SK-N-DZ (cell line): ENCODE measurements at places on chromosomes 6 and 20.

DNA sequence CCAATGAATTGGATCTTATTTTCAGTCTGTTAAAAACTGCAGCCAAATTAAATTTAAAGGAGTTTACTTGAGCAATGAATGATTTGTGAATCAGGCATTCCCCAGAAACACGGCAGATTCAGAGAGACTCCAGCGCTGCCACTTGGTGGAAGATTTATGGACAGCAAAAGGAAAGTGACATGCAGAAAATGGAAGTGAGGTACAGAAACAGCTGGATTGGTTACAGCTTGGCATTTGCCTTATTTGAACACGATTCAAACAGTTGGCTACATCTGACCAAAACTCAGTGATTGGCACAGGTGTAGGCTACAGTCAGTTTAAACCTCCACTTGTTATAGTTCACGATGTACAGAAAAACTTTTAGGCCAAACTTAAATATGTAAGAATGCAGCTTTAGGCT is 257.6 kb upstream of the IMPG1 start:
- no peak for DNase-seq

GRCh38 chr6:131412960-131413830 is 159.8 kb upstream of the ARG1 start:
- no peak for DNase-seq

DNA sequence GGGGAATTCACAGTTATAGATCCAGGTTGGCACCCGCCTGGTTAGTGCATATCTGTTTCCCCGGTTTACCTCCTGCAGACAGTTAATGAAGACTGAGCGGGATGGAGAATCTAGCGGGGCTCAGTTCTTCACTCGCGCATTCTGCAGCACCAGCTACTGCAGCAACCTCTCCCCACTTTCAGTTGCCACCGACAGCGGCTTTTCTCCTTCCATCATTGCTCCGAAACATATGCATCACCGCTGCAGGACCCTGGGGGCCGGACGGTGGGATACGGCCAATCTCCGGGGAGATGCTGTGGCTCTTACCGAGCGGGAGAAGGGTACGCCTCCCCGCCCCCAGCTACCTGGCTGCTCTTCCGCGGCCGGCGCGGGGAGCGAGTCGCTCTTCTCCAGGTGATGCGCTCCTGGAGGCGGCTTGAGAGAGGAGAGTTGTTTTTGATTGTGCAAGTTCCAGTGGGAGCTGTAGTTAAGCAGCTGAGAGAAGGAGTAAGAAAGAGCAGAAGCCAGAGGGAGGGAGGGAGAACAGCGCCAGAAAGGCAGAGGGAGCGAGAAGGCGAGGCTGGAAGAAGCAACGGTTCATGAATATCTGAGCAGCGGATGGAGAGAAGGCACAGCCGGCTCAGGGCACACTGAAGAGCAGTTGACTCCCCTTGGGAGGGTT is at the start of gene SGK1:
Gene SGK1, minus strand, starts transcription at position 642 of the 661 bp plus-strand sequence. CDS start 652 bp downstream, outside the sequence.
- no peak for DNase-seq

GRCh38 chr20:4886771-4887527 is 114.4 kb downstream of the SLC23A2 start:
- no peak for DNase-seq

- no peak for DNase-seq
Observed at GRCh38 chr6:161162722-161163121, 111.1 kb downstream of the AGPAT4 start.

DNA sequence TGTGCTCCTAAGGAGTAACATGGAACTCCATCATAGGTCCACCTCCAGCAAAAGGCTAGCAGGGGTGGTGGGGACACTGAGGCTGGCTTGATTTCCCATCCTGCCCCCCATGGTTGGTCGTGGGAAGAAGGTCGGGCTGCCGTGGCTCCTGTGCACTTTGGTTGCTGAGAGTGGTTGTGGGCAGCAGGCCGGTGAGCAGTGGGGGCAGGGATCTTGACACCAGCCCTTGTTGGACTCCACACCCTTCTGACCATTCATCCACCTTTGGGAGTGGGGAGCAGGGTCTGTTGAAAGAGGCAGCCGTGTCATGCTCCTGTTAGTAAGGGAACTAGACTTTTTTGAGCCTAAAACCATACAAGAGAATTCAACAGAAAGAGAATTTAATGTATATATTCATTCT is 175.2 kb downstream of the ARID1B start:
- no peak for DNase-seq

- no peak for DNase-seq
Observed at GRCh38 chr6:111270121-111270520, 182.8 kb downstream of the SLC16A10 start.

- DNase-seq, result peak; percentile 51
Observed at GRCh38 chr6:56222499-56222898, 24.9 kb downstream of the COL21A1 start.

DNA sequence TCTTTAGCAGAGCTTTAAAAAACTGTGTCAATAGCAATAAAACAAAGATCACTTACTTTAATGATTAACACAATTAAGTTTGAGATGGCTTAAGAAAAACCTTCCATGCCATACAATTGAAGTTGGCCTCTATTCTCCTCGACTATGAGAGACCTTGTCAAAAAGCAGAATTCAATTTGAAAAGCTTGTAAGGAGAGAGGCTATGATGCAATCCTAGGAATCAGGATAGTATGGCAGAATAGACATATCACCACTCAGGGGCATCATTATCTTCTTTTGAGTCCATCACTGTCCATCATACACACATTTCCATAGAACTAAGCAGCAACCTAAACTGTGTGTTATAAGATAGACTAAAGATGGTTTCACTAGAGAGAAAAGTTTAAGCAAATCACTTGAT is 17.2 kb downstream of the TBC1D7 start:
- DNase-seq, result no peak

GRCh38 chr6:25902071-25902470 is 28.0 kb upstream of the SLC17A3 start:
- no peak for DNase-seq

DNA sequence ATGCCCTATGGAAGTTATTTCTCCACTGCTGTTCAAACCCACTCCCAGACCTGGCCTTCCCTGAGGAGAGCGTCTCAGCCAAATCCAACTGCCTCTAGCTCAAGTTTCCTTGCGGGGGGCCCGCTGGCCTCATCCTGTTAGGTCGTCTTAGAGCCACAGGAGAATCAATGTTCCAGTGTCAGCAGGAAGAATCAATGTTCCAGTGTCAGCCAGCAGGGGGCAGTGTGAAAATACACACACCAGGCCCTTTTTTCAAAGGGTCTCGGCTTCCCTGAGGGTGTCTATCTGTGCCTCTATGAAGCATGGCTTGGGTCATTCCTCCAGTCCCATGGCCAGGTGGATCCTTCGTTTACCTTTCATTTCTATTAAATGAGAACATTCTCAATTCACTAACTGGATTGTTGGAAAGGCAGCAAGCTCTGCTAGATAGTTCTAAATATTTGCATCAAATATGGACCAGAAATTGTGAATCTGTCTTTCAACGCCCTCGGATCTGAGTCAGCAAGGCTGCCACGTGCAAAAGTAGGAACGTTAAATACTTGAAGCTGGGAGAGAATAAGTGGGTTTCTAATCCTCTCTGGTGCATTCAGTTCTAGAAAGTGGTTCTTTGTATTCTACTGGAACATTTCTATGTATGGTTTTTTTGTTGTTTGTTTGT is 19.2 kb downstream of the PRND start:
- DNase-seq, result peak; percentile 23

DNA sequence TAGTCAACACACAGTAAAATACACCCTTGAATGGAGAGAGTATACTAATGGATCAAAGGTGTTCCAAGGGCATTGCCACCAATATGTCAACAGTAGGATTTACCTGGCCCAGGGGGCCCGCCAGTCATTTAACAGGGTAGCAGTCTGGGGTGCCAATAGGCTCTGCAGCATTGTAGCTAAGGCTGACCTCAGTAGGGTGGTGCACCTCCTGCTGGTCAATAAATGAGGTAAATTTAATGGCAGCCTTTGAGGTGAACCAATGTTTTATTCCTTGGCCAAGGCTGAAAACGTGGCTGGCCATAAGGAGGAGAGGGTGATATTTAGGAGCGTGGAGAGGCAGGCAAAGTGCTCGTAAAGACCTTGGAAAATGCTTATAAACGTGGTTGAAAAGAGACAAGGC is 147.2 kb downstream of the RPS12 start:
- no peak for DNase-seq

- no peak for DNase-seq
Observed at GRCh38 chr20:37823296-37823980, 79.5 kb upstream of the VSTM2L start.

DNA sequence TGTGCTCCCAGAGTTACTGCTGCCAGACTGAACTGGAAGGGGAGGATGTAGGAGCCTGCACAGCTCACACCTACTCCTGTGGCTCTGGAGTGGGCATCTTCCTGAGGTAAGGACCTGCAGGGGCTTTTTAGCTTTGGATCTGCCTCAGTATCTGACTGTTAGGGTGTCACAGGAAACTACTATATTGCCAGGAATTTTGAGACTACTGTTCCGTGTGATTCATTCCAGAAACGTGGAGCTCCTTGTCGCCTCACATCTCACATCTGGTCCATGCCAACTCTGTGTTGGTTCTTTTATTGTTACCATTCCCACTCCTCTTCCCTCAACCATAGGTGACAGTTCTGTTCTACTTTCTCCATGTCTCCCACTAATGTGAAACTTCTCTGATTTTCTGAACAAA is 34.1 kb downstream of the PRPH2 start:
- no peak for DNase-seq

- no peak for DNase-seq
Observed at GRCh38 chr6:136161950-136162349, 88.2 kb downstream of the MTFR2 start.

GRCh38 chr6:129860908-129861665 is at the start of gene TMEM244:
TSS of gene TMEM244 (minus strand) at chr6:129861315. CDS start at chr6:129861188, 127 bp downstream.
- peak; percentile 49 for DNase-seq

GRCh38 chr6:35449287-35449881 is 2.8 kb upstream of the FANCE start:
- DNase-seq, result peak; percentile 72

DNA sequence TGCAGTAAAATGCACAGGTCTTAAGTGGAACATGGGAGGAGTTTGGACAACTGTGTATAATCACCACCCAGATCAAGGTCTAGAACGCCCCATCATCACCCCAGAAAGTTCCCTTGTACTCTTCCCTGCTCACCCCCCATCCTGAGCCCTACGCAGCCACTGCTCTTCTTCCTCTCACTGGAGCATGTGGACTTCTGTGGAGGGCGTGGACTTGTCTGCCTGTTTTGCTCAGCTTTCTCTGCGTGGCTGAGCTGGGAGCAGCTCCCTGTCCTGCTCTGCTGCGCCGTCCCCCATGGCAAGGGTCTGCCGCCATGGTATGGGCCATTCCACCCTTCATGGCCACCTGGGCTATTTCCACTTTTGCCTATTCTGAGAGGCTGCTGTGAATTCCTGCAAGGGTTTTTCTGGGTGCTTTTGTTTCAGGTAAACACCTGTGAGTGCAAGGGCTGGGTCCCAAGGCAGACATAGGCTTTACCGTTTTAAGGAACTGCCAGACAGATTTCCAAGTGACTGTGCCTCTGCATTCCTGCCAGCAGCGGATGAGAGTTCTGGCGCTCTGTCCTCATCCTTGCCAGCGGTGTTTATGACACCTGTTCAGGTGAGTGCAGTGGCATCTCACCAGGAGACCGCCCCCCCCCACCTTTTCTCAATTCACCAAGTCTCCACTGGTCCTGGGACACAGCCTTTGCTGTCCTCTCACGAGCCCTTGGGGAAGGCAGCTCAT is 19.7 kb downstream of the PCK1 start:
- no peak for DNase-seq

DNA sequence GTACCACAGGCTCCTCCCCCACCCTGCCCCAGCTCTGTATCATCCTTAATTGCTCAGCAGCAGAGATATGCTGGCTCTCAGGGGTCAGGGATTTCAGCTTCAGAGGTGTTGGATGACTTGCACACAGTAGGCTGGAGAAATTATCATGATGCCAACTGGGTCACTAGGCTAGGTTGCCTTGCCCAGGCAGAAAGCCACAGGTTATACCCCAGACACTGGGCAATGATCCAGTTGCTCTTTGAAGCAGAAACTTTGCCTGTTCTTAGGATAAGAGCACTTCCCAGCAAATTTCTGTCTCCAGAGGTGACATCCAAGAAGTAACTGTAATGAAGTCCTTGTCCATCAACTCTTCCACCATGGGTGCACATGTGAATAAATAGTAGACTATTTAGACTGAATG is 38.3 kb upstream of the SCML4 start:
- no peak for DNase-seq

- DNase-seq, result no peak
Observed at GRCh38 chr6:42105156-42105648, 37.2 kb downstream of the C6orf132 start.

- DNase-seq, result no peak
Observed at GRCh38 chr6:34671801-34672656, 24.5 kb downstream of the ILRUN start.

DNA sequence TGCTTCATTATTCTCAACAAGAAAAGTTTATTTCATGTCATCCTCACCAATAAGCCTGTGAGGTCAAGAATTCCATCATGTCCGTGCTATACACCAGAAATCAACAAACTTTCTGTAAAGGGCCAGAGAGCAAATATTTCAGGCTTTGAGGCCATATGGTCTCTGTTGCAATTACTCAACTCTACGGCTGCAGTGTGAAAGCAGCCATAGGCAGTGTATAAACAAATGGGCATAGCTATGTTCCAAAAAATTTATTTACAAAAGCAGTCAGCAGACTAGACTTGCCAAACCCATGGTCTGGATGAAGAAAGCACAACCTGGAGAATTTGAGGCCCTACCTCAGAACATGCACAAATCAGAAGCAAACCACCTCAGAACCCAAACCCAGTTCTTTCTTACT is 118.5 kb downstream of the PCSK2 start:
- no peak for DNase-seq

DNA sequence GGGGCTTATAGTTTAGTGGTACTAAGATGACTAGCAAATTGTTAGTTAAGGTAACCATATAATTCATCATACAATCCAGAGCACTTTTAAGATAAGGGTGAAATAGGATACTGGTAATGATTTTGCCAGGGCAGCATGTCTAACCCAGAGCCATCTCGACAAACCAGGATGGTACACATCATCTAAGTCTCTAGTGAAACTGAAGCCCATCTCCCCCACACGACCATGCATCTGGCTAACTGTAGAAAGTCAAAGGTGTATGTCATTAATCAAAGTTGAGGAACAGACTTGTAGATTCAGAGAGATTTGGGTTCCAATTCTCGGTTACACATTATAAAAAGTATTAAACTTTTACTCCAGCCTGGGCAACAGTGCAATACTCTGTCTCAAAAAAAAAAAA is 78.3 kb downstream of the PRKN start:
- no peak for DNase-seq

DNA sequence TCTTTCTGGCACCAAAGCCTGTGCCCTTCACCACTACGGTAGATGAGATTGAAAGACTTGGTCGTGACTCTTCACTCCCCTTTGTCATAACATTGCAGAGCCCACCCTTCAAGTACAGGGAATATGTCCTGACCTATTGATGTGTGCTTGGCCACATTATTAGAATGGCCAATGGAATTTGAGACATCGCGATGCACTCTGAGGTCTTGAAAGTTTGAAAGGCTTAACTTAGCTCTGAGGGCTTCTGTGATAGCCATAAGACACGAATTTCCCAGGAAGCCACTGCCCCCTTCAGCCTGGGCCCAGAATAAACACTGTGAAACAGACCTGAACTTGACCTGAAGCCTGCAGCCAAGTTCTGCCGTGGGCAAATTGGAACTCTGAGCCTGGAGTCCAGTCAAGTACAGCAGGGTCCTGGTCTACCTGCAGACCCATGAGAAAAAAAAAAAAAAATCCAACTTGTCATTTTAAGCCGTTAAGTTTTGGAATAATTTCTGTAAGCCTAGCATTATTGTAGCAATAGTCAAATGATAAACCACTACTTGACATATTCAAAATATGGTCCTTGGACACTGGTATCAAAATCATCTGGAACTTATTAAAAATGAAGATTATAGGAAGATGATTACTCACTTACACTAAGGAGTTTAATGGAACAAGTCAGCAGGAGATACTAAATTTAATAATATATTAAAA is 36.9 kb upstream of the TRAF3IP2 start:
- peak; percentile 64 for DNase-seq
